Right renal pelvis (tissue), 4 donors: ENCODE measurements at places on chromosomes 4 and X. TPM values are rescaled to one million over a fixed set of nuclear protein-coding genes. Genes with fewer than 3 reads are reported as not detected.

Gene XAGE1A
- not detected for polyA plus RNA-seq

Gene USP11
- 116 TPM for polyA plus RNA-seq

DNA sequence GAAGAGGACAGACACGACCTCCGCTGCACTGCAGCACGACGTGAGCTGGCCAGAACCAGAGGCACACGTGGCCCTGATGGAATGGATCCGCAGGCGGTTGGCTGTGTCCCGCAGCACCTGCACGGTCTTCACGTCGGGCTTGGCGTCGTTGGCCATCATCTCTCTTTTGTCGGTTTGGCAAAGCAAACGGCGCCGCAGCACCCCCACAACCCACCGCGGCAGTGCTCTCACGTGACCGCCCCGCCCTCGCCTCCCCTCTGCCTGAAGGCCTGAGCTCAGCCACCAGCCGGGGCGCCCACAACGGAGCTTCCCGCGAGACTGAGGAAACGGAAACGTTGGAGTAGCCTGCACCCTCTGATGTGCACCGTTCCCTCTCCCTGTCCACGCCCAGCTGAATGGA, at the start of gene TKTL2:
Gene TKTL2, minus strand, starts transcription at position 179 of the 400 bp plus-strand sequence. Its CDS starts 20 bp downstream, at position 159.
- DNase-seq, result no peak

Gene TMSB15A
- 74.0 TPM for polyA plus RNA-seq

Gene PWWP3B
- polyA plus RNA-seq, result 2.3 TPM
